Neural crest cell (in vitro differentiated cells): ENCODE measurements at places on chromosomes 6 and 20. TPM values are rescaled to one million over a fixed set of nuclear protein-coding genes. Genes with fewer than 3 reads are reported as not detected.

DNA sequence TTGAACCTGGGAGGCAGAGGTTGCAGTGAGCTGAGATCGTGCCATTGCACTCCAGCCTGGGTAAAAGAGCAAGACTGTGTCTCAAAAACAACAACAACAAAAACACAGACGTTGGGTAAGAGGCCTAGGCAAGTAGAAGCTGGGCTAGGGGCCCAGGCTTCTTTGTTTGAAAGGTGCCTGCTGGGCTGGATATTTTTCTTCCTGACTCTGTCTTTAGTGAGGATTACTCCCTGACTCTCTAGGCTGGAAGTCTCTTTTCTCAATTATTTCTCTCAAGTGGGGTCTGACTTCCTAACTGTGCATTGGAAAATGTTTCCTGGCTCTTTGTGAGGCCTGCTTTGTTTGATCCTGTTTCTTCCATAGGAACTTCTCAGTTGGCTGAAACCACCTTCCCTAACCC is 76.5 kb upstream of the DTNBP1 start:
- H3K27ac ChIP-seq: no peak overlapping the region
- H3K27me3 ChIP-seq: peaks cover 5% of the 10 kb centered on the region
- H3K4me1 ChIP-seq: peaks cover 5% of the 10 kb centered on the region
- H3K4me3 ChIP-seq: no peak overlapping the region

DNA sequence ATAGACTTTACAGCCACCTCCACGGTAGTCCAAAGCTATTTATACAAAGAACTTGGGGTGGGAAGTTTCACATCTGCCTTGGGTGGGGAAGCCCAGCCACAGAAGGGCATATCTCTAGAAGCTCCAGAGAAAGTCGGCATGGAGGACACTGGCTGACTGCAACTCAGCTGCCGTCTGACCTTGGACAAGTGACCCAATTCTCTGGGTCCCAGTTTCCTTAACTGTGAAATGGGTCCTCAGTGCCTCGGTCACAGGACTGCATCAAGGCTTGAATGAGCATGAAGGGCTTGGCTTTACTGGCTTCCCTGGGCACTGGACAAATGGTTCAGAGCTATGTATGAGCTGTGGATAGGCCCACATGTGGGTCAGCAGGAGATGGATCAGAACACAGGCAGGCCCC is 58.6 kb downstream of the NOL4L start:
- H3K27me3 ChIP-seq: peaks cover 2% of the 10 kb centered on the region
- H3K36me3 ChIP-seq: no peaks in the 10 kb centered on the region
- no peak overlapping the region for H3K4me3 ChIP-seq
- no peak for DNase-seq
- H3K27ac ChIP-seq: peak overlapping the region; percentile 13
- peaks cover 69% of the 10 kb centered on the region for H3K4me1 ChIP-seq

- no peak overlapping the region for H3K4me3 ChIP-seq
- no peaks in the 10 kb centered on the region for H3K4me1 ChIP-seq
- peaks cover 3% of the 10 kb centered on the region for H3K27me3 ChIP-seq
- DNase-seq: no peak
These were observed 26.5 kb upstream of the INSM1 start for GRCh38 chr20:20341371-20341770.

Gene DEFB132
- not detected in 2 replicates for total RNA-seq

Gene NKX2-4
- total RNA-seq: not detected in 2 replicates

- H3K36me3 ChIP-seq: no peaks in the 10 kb centered on the region
- H3K27me3 ChIP-seq: no peaks in the 10 kb centered on the region
These were observed 104.4 kb upstream of the BMP2 start for GRCh38 chr20:6663104-6663503.

DNA sequence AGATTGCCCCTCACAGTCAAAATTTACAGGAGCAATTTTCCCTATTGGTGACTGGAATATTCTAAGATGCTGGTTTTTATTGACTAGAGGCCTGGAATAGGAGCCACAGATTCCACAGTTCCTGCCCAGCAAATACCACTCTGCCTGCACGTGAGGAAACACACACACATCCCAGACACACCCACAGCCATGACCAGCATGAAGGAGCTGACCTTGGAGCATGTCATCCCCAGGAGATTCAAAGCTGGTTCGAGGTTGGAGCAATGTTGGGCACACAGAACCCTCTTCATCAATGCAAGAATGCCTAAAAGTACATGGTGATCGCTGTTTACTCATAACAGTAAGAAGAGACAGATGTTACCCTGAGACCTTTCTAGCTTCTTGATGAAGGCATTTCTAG is 244.6 kb upstream of the FOXQ1 start:
- no peak overlapping the region for H3K27ac ChIP-seq
- H3K4me1 ChIP-seq: no peaks in the 10 kb centered on the region

- peaks cover 4% of the 10 kb centered on the region for H3K36me3 ChIP-seq
- DNase-seq: no peak
- no peaks in the 10 kb centered on the region for H3K4me1 ChIP-seq
- H3K4me3 ChIP-seq: no peak overlapping the region
- H3K27ac ChIP-seq: no peak overlapping the region
These were observed 24.6 kb downstream of the TBXT start for GRCh38 chr6:166143011-166143410.

Gene FAM83B
- not detected in 2 replicates for total RNA-seq

- peaks cover 36% of the 10 kb centered on the region for H3K27me3 ChIP-seq
- no peak overlapping the region for H3K4me3 ChIP-seq
- no peaks in the 10 kb centered on the region for H3K36me3 ChIP-seq
- H3K4me1 ChIP-seq: no peaks in the 10 kb centered on the region
- H3K27ac ChIP-seq: peak overlapping the region; percentile 43
- DNase-seq: no peak
These were observed 298.4 kb downstream of the TRDN start for GRCh38 chr6:123338394-123338793.

GRCh38 chr20:20816969-20817755 is 104.7 kb upstream of the RALGAPA2 start:
- H3K4me3 ChIP-seq: no peak overlapping the region
- H3K4me1 ChIP-seq: peaks cover 17% of the 10 kb centered on the region
- peaks cover 3% of the 10 kb centered on the region for H3K27me3 ChIP-seq
- DNase-seq: no peak

GRCh38 chr20:29408034-29408695 is 1849.3 kb upstream of the DEFB115 start:
- no peaks in the 10 kb centered on the region for H3K4me1 ChIP-seq
- H3K27ac ChIP-seq: no peak overlapping the region
- H3K27me3 ChIP-seq: no peaks in the 10 kb centered on the region
- no peak overlapping the region for H3K4me3 ChIP-seq

GRCh38 chr20:1874450-1875182 is 20.6 kb upstream of the SIRPA start:
- no peak for DNase-seq
- H3K4me1 ChIP-seq: peaks cover 22% of the 10 kb centered on the region
- no peaks in the 10 kb centered on the region for H3K36me3 ChIP-seq
- no peaks in the 10 kb centered on the region for H3K27me3 ChIP-seq
- H3K4me3 ChIP-seq: no peak overlapping the region

DNA sequence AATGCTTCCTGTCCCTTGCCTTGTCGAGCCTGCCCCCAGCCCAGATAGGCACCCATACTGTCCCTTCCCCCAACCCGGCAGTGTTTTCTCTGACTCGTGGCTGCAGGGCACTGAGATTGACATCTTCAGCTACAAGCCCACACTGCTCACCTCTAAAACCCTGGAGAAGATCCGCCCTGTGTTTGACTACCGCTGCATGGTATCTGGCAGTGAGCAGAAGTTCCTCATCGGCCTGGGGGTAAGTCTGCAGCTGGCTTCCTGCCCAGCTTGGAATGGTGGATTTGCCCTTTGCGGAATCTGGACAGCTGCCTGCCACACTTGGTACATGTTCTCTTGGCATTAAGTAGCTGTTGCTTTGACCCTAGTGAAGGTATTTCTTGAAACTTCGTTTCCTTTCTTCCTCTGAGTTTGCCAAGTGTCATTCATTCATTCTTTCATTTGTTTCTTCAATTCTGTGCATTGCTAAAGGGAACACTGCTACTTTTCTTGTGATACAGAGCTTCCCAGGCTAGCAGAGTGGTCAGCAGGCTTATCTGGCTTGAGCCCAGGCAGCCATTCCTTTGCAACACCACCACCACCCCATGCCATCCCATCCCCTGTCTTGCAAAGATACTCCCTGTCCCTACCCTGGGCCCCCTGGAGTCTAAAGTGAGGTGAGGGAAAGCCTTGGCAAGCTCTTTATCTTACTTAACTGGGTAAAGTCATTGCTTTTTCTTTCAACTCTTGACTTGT is 26.2 kb downstream of the CCDC167 start:
- DNase-seq: no peak
- H3K4me1 ChIP-seq: peaks cover 4% of the 10 kb centered on the region
- no peaks in the 10 kb centered on the region for H3K27me3 ChIP-seq
- H3K4me3 ChIP-seq: no peak overlapping the region
- peaks cover 17% of the 10 kb centered on the region for H3K36me3 ChIP-seq

DNA sequence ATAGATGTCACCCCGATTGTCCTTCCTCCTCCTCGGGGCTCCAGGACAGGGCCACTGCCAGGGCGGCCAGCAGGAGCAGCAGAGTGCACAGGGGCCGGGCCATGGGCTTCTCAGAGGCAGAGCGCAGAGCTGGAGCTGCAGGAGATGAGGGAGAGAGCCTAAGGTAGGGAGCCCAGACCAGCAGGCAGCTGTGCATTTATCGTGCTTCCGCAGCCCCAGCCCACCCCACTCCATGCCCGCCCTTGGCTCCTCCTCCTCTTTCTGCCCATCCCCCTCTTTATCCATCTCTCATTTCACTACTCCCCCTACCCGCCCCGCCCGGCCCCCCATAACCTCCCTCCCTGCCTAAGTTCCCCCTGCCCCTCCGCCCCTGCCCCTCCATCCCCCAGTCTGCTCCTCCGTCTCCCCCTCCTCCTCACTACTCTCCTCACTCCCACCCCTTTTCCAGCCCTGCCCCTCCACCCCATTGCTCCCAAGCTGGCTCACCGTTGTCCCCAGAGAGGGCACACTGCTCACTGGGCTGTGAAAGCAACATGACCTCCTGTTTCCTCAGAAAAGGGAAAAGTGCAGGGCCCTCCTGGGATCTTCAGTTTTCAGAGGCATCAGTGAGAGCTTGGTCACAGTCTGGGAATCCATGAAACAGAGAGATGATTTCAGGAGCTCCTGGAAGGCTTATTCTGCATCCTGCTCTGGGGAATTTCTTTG is 25.5 kb upstream of the CST1 start:
- H3K27me3 ChIP-seq: peaks cover 20% of the 10 kb centered on the region
- DNase-seq: no peak
- no peak overlapping the region for H3K27ac ChIP-seq
- H3K4me1 ChIP-seq: no peaks in the 10 kb centered on the region
- no peak overlapping the region for H3K4me3 ChIP-seq

GRCh38 chr6:72938104-72938503 is 287.2 kb downstream of the KHDC1L start:
- H3K4me3 ChIP-seq: no peak overlapping the region
- no peak overlapping the region for H3K27ac ChIP-seq
- no peaks in the 10 kb centered on the region for H3K27me3 ChIP-seq
- H3K4me1 ChIP-seq: no peaks in the 10 kb centered on the region
- no peak for DNase-seq
- no peaks in the 10 kb centered on the region for H3K36me3 ChIP-seq

Gene KCNK16
- total RNA-seq: not detected in 2 replicates

DNA sequence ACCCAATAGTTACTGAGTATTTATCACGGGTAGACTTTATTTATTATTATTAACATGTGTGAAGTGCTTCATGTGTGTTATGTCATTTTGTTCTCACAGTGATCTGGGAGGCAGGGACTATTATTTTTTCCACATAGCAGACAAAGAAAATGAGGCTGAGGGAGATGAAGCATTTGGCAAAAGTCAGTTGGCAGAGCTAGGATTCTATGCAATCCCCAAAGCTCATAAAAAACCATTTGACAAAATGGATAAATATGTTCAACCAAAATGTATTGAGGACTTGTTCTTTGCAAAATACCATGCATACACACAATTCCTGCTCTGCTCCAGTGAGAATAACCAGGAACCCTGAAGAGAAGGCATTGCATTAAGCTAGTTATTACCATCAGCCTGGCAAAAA is 184.4 kb downstream of the HS3ST5 start:
- no peaks in the 10 kb centered on the region for H3K36me3 ChIP-seq
- peaks cover 5% of the 10 kb centered on the region for H3K4me1 ChIP-seq
- no peaks in the 10 kb centered on the region for H3K27me3 ChIP-seq
- no peak overlapping the region for H3K4me3 ChIP-seq
- DNase-seq: no peak
- no peak overlapping the region for H3K27ac ChIP-seq

- H3K27me3 ChIP-seq: no peaks in the 10 kb centered on the region
- no peak for DNase-seq
- no peak overlapping the region for H3K4me3 ChIP-seq
- H3K27ac ChIP-seq: no peak overlapping the region
These were observed 89.2 kb downstream of the THBS2 start for GRCh38 chr6:169164451-169164850.

DNA sequence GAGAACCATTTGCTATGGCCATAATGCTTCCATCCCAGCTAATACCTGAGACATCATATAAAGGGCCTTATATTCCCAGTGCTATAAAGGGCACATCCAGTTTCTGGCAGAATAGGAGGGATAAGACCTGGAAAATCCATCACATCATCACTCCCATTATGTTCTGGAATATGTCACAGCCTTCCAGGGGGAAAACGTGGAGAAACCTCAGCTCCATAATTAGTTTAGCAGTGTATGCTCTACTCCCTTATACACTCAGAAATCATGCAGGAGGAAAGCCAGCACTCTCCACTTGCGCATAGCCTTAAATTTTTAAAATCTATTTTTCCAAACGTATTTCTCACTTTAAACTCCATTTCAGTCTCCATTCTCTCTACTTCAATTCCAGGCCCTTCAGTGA is 140.9 kb downstream of the ADGB start:
- H3K4me1 ChIP-seq: peaks cover 3% of the 10 kb centered on the region
- H3K27me3 ChIP-seq: no peaks in the 10 kb centered on the region
- DNase-seq: no peak
- H3K27ac ChIP-seq: no peak overlapping the region
- no peaks in the 10 kb centered on the region for H3K36me3 ChIP-seq

DNA sequence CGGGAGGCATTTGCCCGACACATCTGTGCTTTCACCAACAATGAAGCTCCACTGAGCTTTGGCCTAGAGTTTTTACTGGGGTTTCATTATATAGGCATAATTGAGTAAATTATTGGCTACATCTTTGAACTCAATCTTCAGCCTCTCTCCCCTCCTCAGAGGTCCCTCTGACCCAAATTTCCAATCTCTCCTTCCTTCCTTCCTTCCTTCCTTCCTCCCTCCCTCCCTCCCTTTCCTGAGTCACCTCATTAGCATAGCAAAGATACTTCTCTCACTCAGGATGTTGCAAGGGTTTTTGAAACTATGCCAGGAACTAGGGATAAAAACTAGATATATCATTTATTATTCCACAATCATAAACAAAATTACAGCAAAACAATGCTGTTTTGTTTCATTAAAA is 238.2 kb upstream of the PRND start:
- no peaks in the 10 kb centered on the region for H3K36me3 ChIP-seq
- H3K27ac ChIP-seq: no peak overlapping the region

DNA sequence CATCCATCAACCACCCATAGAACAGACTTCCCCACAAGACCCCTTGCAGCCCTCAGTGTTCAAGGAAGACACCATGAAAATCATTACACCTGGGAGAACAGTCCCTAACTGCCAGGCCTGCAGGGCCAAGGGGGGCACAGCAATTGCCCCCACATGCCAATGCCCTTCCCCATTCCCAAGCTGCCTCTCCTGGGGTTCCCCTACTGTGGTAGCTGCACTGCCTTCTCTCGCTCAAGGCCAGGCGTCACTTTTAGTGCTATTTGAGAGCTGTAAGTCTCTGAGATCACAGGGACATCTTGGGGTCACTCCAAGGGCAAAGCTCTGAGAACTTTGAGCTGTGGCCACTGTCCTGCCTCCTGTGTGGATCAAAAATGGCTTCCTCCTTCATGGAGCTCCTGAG is 6.0 kb upstream of the ACSS1 start:
- DNase-seq: no peak
- no peak overlapping the region for H3K27ac ChIP-seq
- H3K27me3 ChIP-seq: peaks cover 53% of the 10 kb centered on the region

Gene KCNK5
- total RNA-seq: 30.4 and 32.7 TPM in 2 replicates

Gene RFX6
- not detected in 2 replicates for total RNA-seq
